SK-N-DZ (cell line): ENCODE measurements at places on chromosomes 5 and 9.

DNA sequence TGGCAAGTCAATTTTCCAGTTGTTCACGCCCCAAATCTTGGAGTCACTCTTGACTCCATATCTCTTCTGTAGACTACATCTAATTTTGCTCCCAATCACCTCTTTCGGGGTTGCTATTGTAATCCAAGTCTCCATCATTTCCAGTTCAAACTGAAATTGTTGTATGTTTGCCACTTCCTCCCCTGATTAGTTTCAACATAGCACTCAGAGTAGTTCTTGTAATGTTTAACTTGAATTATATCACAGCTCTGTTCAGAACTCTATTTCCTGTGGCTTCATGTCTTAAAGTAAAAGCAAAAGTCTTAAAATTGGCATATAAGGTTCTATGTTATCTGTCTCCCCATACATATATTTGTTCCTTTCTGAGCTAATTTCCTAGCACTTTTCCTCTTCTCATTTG lies 348.5 kb upstream of the RIOK2 start:
- no peak for DNase-seq

GRCh38 chr5:37640088-37640487 lies 199.8 kb downstream of the GDNF start:
- DNase-seq: no peak

GRCh38 chr5:69498384-69498783 lies 5.8 kb downstream of the OCLN start:
- DNase-seq: no peak

DNA sequence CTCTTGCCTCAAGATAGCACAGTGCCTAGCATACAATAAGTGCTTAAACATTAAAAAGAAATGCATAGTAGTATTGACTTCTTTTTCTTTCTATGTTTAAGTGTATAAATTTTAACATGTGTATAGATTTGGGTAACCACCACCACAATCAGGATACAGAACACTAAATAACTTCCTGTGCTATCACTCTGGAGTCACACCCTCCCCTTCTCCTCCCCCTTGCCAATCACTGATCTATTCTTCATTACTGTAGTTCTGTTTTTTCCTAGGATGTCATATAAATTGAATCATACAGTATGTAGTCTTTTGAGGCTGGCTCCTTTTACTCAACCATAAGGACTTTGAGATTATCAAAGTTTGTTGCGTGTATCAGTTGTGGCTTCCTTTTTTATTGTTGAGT lies 68.5 kb downstream of the OSTF1 start:
- no peak for DNase-seq

DNA sequence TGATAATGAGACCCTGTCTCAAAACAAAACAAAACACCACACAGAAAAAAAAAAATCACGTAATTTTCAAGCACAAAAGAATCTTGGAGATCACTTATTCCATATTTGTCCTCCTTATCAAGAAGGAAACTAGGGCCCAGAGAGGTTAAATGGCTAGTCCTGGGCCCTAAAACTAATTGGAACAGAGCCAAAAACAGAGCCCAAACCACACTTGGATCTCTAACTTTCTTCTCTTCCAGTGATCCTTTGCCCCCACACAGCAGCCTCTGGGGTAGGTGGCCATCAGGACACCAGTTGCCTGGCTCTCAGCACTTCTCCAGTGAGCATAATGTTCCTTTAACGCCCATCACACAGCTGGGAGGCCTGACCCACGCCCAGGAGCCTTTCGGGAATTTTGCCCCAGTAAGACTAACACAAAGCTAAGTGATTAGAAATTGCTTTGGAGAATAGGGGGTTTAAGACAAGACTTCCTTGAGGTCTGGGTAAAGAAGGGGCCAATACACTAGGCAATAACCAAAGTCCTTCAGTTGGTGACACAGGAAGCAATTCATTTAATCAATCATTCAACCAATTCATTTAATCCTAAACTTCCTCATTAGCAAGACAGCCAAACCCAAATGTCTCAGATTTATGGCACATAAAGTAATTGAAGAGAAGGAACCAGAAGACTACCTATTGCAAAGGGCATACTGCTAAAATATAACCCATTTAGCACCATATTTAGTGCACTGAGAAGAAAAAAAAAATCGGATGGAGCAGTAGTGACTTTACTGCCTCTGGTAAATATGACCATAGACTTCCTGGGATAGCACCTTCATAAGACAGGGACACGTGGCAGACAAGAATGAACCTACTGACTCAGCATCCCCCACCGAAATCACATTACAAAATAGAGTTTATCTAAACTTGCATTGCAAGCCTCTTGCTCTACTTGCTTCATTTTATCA lies 77.8 kb downstream of the ZNF608 start:
- no peak for DNase-seq

DNA sequence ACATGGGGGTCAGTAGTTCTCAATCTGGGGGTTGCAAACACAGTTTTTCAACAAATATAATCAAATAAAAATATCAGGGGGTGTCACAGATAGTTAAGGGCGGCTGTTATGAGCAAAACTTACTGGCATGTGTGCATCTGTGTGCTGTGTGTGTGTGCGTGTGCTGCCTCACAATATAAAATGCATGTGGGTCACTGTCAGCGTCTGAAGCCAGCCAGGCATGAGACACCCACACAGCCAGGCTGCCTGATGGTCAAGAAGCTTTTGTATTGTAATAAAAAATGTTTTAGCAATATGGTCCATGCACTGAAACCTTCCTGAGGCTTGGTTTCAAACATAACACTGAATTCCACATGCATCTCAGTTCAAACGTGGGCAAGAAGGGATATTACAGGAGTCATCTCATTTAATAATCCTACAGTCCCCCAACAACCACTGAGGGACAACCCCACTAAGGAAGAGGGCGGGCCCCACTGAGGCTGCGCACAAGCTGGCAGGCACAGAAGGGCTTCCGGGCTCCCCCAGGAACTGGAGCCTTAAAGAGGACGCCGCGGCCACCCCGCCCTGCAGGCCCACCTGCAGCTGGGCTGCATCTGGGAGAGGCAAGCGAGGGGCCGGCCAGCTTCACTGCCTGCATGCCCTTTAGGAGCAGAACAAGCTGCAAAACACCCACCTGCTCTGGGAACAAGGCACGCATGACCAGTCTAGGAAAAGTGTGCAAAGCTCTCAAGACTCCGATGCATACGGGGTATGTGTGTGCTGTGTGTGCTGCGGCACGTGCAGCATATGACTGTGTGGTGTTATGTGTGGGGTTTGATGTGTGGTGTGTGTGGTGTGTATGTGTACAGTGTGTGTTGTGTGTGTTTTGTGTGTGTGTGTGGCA lies 14.1 kb downstream of the SEMA4D start:
- DNase-seq: no peak

DNA sequence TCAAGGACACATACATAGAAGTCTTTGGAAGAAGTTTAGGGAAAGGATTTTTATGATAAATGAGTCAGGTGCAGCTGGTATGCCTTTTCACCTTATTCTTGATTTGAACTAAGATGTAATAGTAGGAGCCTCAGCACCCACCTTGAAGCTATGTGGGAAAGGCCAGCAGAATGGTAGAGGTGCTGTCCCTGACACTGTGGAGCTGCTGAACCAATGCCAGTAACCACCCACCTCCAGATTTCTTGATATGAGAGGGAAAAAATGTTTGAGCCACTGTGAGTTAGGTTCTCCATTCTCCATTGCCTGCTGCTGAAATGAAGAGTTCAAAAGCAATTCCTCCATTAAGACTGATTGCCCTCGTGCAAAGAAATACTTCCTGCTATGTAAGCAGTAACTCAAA lies 12.2 kb upstream of the HMGCR start:
- DNase-seq: no peak

DNA sequence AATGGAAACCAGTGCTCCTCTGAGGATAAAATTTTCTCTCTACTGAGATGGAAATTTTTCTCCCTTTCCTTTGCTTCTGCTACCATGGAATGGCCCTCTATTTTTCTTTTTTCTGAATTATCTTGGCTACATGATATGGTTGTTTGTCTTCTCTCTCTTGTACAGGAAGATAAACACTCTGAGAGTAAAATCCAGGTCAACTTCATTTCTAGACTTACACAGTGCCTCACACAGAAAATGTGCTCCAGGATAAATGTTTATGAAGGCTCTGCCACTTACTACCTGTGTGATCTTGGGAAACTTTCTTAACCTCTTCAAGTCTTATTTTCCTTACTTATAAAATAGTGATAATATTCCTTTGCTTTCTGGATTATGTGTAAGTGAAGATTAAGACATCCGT lies 153.9 kb downstream of the PRELID2 start:
- DNase-seq: no peak
